ENCODE measurements at places on chromosomes 12 and 14.

DNA sequence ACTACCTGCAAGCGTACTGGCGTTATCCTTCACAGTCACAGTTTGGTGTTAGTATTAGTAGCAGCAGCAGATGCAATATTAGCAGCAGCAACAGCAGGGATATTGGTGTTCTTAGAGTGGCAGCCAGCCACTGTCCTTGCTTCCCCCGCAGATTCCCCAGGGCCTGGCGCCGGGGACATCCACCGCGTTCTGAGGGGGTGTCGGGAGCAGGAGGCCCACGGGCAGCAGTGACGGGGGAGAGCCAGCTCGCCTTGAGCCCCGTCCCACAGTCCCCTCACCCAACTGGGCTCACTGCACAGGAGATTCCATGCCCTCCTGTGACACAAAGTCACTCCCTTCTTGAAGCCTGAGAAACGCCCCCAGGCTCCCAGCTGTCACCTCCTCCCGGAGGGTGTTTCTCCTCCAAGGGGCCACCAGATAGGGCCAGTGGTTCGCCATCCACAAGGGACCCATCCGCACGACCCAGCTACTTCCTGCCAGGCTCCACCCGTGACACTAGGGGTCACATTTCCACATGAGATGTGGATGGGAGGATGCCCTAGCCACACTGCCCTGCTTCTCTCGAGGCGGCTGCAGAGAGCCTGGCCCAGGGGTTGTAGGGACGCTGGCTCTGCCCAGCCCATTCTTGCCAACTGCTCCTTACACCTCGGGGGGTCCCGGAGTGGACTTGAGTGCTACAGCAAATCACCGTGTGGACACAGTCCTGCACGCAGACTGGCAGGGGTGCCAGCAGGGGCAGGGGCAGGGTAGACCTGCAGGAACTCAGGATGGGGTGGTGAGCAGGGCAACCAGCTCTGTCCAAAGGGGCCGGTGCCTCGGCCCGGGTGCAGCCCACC lies 123.1 kb downstream of the PIWIL1 start:
- no peak for DNase-seq

GRCh38 chr12:30953951-30954751 lies 27.6 kb downstream of the TSPAN11 start:
- no peak for DNase-seq

DNA sequence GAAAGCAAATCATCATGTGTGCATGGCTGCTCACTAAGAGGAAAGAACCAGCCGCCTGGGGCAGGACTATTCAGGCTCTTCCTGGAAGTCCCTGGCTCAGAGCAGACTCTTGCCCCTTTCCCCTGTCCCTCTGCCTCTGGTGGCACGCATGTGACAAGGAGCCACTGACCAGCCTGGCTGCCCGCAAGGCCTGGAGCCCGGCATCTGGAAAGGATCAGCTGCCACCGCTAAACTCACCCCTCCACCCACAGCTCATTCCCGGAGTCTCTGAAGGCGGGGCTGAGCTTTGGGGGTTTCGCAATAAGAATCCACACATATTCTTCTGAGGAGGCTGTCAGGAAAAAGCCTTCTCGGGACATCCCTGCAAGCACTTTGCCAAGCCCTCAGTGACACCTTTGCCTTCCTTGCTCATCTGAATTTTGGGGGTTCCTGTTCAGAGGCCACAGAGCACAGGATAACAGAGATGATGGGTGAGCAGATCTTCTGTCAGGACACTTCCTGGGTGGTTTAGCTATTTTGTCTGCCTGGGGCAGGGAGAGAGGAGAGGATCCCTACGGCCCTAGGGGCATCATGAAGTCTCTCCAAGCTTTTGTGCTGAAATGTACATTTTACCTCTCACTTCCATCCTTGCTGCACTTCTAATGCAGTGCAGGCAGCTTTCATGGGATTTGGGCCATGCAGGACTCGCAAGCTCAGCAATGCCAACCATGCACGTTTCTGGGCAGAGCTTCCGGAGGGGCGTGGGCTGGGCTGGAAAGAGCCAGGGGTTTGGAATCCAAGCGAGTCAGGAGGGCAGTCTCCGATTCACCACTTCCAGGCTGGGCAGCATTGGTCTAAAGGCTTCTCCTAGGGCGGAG lies 124.8 kb upstream of the MAP1LC3B2 start:
- no peak for DNase-seq

DNA sequence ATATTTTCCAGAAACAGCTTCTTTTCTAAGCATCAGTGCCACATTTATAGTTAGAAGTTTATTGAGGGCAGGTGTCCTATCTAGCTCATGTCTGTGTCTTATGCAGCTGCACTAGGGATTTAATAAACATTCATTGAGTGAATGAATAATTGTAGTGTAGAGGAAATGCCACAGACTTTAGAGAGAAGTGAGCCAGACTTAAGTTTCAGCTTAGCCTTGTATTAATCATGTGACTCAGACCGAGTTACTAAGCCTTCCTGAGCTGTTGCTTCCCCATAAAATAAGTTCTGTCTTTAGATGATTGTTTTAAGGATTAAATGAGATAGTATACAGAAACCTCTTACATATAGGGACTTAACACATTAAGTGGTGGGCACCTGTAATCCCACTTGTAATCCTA lies 236.1 kb upstream of the DDHD1 start:
- no peak for DNase-seq

DNA sequence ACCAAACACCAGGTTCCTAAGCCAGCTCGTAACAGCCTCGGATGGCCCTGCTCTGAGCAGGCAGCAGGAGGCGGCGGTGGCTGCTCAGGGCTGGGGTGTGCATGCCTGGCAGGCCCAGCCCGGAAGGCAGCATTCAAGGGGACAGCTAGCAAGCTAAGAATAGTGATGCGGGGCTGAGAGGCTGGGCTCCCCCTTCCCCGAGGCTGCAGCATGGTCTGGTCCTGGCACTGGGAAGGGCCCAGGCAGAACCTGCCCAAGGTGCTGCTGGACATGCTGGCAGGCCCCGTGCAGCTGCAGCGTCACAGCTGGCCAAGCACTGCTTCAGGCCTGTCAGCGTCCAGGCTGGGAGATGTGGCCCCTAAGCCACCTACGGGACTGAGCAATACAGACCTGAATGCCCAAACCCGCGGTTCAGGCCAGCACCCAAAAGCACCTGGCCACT lies 26.4 kb upstream of the NUDT14 start:
- DNase-seq, result no peak

DNA sequence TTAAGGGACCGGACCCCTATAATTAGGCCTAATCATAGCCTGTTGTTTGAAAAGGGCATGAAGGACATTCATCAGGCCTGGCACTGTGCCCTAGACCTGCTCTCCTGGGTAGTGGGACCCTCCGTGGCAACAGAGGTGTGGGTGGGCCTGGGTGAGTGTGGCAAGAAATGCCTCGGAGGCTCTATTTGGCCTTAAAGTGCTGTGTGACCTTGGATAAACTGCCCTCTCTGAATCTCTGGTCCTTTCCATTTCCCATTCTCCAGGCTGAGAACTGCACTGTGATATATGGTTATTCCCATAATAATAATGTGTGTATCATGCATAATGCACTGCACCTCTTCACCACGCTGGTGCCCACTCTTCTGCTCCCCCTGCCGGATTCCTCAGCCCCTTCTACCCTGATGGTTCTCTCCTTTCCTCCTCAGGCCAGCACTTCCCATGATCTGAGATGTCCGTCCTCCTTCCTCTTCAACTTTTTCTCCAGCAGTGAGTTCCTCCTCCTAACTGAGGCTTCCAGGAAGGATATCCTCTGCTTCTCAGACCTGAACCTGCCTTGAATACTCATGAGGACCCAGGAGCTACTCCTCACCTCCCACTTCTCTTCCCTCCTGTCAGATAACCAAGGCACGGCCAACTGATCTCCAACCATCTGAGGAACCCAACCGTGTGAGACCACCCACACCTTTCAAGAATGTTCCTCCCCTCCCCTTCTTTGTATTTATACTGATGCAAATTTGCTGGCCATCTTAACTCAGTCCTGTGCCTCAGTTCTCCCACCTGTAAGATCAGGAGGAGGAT lies 111.0 kb upstream of the PZP start:
- DNase-seq, result no peak

GRCh38 chr12:14313379-14314138 lies 51.9 kb upstream of the ATF7IP start:
- no peak for DNase-seq

GRCh38 chr12:14253496-14253895 lies 112.0 kb upstream of the ATF7IP start:
- DNase-seq, result no peak

DNA sequence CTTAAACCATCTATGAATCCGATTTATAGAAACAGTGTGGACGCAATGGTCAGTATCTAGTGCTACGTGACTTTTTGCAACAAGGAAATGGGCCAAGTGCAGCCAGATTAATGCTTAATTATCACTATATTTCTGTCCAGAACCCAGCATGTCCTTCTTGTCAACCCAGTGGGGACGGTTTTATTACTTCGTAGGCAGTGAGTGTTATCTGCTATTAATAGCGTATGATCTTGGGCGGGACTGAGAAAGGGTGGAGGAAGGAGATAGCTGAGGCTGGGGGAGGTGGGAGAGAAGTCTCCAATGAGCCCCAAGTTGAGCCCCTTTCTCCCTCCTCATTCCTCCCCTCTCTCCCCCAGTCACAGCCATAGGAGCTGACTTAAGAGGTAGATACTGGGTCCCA lies 59.7 kb upstream of the FAM222A start:
- no peak for DNase-seq

GRCh38 chr14:97723819-97724218 lies 926.6 kb downstream of the VRK1 start:
- DNase-seq, result no peak

- no peak for DNase-seq
Observed at GRCh38 chr12:16349131-16349460, 1.7 kb downstream of the MGST1 start.

DNA sequence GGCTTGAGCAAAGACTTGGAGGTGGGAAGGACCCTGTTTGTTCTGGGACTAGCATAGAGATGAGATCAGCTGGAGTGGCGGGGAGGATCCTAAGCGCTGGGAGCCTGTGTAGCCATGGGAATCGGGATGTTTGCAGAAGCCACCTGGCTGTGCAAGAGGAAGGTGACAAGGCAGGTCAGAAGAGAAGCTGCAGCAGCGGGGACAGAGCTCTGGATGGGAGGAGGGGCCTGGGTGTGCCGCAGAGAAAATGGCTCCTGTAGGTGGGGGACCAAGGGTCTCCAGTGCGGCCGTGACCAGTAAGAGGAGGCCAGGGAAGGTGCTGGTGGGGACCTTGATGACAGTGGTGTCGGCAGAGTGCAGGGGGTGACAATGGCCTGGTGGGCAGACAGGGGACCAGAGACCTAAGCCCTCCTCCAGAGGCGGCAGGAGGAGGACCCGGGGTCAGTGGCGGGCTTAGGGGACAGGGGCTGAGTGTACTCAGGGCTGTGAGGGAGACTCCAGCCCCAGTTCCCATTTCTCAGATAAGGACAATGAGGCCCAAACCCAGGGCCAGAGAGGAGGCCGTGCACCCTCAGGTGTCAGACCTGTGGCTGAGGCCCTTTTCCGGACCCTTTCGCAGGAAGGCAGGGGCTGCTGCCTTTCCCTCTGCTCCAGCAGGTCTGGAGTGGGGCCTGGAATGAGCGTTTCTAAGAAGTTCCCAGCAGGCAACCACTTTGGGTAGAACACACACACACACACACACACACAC lies 206.6 kb upstream of the RTL1 start:
- DNase-seq, result no peak

DNA sequence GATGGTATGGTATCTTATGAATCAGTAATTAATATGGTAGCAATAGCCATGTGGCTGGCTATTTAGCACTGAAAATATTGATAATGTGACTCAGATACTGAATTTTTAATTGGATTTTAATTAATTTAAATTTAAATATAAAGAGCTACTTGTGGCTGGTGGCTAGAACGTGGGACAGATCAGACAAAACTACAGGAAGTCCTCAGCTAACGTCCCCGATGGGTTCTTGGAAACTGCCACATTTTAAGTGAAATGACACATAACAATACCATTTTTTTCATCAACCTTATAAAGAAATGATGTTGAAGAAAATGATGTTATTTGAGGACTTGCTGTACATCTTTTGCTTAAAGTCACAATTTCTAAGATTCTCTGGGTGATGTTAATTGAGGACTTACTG lies 138.1 kb upstream of the FLRT2 start:
- DNase-seq, result no peak

GRCh38 chr12:60672949-60673348 lies 1077.1 kb downstream of the SLC16A7 start:
- DNase-seq, result no peak

DNA sequence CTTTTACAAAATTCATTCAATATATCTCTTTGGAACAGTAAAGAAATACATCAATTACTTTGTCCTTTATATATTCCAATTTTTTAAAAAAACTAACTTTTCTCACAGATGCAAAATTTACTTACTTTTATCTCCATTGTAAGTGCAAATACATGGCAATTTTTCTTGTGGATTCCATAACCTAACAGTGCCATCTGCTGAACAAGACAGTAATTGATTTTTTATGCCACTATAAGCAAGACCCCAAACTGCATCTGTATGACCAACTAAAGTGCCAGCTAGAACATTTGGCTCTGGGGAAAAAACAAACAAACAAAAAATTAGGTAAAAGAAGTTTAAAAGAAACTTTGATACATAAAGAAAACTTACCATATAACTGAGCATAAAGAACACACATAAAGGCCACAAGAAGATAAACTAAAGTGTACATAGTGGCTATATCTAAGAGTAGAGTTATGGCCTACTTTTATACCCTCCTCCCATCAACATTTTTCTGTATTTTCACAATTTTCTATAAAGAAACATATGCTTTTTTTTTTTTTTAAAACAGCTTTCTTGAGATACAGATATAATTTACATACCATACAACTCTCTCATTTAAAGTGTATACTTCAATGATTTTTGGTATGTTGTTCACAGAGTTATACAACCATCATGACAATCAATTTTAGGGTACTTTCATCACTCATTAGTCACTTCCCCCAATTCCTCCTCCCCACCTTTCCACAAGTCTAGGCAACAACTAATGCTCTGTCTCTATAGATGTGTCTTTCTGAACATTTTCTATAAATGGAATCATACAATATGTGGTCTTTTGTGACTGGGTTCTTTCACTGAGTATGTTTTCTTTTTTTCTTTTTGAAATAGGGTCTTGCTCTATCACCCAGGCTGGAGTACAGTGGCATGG lies 32.6 kb downstream of the COCH start:
- DNase-seq, result no peak

DNA sequence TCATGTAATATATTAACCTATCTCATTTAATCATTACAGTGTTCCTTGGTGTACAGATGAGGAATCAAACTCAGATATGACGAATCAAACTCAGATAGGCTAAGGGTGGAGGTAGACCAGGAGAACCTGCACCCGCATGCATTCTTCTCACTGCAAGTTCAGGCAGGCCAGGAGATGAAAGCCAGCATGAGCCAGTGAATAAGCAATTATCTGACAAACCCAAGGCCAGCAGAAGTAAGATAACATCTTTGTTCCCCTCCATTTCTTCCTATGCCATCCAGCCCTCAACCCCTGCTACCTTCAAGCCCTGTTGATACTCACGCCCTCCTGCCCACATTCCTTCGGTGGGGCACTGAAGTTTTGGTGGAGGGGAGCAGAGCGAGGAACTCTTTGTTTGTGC lies 152.2 kb downstream of the ETV6 start:
- no peak for DNase-seq

GRCh38 chr12:52235822-52236361 lies 2.8 kb downstream of the KRT7 start:
- DNase-seq, result no peak

GRCh38 chr12:51777973-51778372 lies 70.5 kb downstream of the FIGNL2 start:
- no peak for DNase-seq
